ENCODE measurements at places on chromosomes 6 and 20. TPM values are rescaled to one million over a fixed set of nuclear protein-coding genes. Genes with fewer than 3 reads are reported as not detected.

Gene SLC22A2
- total RNA-seq = not detected

Gene CDH4
- total RNA-seq = 3.4 TPM

Gene AIF1
- total RNA-seq = not detected

Gene C6orf52
- not detected for total RNA-seq

Gene COL11A2
- 0.09 TPM for total RNA-seq

Gene RIPPLY2
- total RNA-seq = not detected

Gene SLC17A3
- total RNA-seq = not detected

Gene ADNP
- 32.2 TPM for total RNA-seq

Gene MAD2L1BP
- total RNA-seq = 19.1 TPM

Gene RIPOR3
- under 0.01 TPM for total RNA-seq

Gene LINC00237
- not detected for total RNA-seq

Gene MDN1
- total RNA-seq = 26.4 TPM

Gene PLG
- total RNA-seq = not detected

Gene FKBP1C
- total RNA-seq = 1.6 TPM
